ENCODE measurements at places on chromosomes 12 and 14.

DNA sequence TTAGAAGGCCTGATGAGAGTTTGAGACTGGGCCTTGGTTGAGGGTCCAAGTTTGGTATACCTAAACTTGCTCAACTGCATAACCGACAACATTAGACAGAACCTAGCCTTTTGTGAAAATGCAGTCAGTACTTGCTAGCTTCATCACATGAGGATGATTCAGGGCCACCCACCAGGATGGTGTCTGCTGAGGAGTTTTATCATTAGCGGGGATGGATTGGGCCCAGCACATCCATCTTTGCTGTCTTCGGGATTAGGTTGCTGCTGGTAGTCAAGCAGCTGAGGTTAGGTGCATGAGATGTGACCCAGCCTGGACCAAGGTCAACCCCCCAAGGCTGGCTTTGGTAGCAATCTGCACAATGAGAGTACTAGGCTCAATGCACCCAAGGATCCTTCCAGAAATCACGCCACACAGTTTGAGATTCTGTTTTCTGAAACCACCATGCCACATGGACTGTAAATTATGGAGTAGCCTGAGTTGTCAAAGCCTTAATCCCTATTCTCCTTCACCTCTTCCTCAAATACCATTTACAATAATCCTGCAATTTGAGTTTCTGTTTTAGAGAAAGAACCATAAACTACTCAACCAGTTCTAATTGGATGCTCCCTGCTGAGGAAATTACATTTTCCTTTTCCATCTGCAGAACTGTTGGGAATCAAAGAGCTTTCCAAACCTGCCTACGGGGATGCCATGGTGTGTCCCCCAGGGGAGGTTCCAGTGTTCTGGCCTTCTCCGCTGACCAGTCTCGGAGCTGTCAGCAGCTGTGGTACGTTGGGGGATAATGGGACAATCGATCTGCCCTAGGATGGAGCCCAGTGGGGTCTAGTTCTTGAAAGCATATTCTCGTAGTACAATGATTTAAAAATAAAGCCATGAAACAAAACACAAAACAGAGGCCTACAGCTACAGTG lies 61.7 kb downstream of the DGLUCY start:
- no peak for DNase-seq

GRCh38 chr14:23005451-23006187 lies 4.3 kb downstream of the C14orf93 start:
- DNase-seq: no peak

DNA sequence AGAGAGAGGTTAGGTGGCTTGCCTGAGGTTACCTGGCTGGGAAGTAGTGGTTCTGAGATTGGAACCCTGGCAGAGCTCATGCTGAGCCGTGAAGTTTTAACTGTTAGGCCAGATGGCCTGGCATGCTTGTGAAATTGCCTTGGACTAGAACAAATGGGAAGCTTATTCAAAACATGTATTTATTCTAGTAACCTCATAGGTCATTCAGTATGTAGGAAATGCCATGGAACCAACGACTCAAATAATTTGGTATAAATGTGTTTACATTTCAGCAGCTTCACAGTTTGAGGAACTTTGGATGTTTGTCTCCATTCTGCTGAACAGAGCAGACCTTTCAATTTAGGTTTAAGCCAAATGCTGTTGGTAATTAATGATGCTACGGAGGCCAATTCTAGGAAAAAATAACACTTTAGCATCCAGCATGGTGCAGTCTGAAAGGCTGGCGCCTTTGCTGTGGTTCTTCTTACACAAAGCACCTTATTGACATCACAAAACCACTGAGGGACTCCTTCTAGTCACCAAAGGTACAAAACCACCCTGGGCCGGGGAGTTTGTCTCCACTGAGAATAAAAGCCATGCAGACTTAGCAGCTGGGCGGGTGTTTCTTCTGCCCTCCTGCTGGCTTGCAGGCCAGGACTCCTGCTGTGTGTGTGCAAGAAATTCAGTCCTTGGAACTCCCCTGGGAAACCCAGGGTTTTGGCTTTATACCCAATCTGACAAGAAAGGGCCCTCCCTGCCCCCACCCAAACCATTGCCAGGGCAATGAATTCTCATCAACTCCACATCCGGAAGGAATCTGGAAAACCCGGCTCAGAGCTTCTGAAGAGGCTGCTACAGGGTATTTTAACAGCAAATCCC lies 64.2 kb downstream of the ELK3 start:
- DNase-seq: no peak

DNA sequence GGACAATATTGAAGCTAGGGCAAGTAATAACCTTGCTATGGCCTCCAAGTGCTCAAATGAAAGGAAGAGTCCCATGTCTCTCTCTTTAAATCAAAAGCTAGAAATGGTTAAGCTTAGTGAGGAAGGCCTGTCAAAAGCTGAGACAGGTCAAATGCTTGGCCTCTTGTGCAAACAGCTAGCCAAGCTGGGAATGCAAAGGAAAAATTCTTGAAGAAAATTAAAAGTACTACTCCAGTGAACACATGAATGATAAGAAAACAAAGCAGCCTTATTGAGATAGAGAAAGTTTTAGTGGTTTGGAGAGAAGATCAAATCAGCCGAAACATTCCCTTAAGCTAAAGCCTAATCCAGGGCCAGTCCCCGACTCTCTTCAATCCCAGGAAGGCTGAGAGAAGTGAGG lies 84.1 kb upstream of the PLEKHA5 start:
- no peak for DNase-seq

DNA sequence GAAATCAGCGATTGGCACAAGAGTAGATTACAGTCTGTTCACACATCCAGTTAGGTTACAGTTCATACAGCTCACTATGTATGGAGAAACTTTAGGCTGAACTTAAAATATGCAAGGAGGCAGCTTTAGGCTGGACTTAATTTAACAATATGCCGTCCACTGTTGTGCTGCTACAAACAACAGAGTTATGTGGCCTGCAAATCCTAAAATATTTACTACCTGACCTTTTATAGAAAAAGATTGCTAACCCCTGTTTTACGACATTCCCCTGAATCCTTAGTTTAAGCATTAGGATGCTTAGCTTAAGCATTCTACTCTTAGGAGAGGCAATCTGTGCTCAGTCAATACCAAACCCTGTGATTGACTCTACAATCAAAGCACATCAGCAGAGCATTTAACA lies 50.9 kb downstream of the DAO start:
- no peak for DNase-seq

DNA sequence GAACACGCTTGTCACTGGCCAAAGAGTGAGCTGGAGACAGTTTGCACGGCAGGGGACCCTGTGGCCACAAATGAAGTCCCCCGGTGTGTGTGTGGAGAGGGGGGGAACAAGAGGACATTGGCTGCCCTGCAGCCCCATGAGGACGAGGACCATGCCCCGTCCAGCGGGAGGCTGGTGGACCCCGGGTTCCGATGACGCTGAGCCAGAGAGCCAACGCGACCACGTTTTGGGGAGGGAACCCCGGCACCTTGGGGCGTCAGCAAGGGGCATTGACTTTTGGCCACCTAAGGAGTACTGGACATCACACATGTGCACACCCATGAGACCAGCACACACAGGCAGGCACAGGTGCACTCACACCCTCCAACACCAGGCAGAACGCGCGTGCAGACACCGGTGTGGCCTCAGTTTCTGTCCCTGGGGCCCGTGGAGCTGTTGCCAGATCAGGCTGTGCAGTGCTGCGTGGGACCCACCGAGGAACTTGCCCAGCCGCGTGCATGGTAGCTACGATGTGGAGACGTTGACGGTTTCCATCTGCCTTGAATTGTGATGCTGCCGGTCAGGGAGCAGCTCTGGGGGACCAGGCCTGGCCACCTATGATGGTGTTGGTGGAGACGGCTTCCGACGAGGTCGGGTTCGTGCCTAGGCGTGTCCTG lies 26.5 kb downstream of the NOC4L start:
- no peak for DNase-seq

GRCh38 chr14:33938131-33938949 lies 12.5 kb downstream of the EGLN3 start:
- no peak for DNase-seq
